ENCODE measurements at places on chromosomes 4 and X.

DNA sequence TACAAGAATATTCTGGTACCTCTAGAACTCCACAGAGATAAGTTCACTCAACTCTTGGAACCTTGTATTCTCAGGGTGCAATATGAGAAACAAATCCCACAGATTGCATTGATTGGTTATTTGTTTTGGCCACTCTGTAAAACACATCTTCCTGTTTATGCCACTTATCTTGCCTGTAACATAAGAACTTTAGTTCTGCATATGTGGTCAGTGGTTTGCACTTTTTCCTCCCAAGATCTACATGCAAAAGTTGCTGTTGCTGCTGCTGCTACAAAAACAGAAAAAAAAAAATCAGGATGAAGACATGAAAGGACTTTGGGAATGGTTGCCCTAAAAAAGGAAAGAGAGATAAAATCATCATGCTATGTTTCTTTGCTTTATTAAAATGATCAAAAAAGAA is 9.6 kb downstream of the ODAPH start:
- DNase-seq: no peak

DNA sequence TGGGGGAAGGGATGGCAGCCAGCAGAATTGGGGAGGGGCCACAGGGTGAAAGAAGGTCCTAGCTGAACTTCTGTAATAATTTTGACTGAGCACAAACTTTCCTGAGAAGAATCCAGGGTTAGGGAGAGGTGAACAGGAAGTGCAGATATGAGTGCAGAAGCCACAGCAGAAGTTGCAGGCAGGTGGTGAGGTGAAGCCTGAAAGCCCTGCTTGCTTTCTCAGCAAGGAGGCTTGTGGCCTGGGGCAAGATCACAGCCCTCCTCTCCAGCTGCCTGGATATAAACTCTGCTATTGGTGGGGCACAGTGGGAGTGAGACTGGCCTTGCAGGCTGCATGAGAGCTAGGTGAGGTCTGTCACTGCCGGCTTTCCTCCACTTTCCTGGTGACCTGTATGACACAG is 44.1 kb upstream of the UPRT start:
- no peak for DNase-seq

DNA sequence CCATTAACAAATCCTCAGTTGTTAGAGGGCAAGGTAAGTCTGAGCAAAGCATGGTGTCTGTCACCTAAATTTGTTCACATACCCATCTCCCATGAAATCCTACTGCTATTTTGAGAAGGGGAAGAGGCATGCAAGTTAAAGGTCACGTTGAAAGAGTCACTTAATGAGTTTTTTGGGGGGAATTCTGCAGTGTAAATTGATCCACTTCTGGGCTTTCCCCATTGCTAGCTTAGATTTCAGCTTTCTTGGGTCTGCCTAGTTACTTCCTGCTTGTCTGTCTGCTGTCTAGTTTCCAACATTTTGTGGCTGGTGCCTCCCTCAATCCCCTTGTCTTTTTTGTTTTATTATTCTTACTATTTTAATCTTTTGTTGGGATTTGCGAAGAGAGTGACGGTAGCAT is 32.0 kb downstream of the CEP135 start:
- no peak for DNase-seq

DNA sequence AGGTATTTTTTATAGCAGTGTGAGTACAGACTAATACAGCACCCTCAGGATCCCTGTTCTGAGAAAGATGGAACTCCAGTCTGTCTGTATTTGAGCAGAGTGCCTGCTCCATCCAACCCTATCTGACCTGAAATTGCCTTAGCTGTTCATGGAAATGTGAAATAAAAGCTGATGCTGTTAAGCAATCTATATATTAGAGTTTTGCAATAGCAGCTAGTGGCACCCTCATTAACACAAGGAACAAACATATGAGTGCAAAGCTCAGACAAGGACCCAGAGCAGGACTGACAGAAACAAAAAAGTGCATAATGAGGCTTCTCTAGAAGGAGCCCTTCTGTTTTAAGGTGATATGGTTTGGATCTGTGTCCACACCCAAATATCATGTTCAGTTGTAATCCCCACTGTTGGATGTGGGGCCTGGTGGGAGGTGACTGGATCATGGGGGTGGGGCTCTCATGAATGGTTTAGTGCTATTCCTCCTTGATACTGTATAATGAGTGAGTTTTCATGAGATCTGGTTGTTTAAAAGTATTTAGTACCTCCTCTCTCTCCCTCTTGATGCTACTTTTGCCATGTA is 272.9 kb upstream of the KLF3 start:
- no peak for DNase-seq

GRCh38 chr4:85127653-85128052 is 161.2 kb upstream of the WDFY3 start:
- no peak for DNase-seq

DNA sequence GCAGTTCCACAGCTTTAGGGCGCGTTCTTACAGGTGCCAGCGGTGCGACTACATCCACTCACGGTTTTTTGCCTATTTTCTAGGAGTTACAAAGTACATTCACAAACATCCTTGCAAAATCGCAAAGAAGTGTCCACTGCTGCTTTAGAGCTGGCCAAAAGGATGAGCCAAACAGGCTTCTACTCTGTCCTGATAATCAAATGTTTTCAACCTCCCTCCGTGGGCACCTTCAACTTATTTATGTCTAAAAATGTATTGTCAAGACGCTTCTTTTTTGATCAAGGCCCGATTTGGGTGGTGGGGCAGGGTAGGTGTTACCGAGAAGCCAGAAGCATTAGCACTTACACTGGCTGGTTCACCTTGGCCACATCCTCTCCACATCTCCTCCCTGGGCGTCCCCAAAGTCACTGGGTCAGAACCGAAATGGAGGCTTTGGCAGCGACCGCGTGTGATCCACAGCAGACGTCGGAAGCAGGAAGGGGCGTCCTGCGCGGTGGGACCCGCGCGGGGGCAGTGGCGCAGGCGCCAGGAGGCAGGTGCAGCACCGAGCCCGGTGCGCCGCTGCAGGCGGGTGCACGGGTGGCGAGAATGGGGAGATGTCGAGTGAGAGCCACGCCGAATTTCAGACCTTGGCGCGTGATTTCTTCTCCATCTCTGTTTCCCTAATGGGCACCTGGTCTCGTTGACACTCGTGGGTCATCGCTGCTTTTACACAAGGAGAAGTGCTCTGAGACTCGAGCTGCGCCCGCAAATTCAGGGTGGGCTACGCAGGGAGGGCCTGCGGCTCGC is 16.9 kb downstream of the NKX3-2 start:
- DNase-seq: no peak

All from GOT3 (cell line).